Stimulated activated CD4-positive, alpha-beta T cell treated with anti-CD3 and anti-CD28 coated beads, Interleukin-4, amount 100 ng/mL, for 1 hour (primary cell): ENCODE measurements at places on chromosomes 1 and 21.
A peak's percentile ranks its signal among the peaks of the same experiment; 100 is the strongest.

- DNase-seq = no peak
These were observed 107.0 kb upstream of the TLR5 start for GRCh38 chr1:223249854-223250631.

- no peak for DNase-seq
These were observed 50.8 kb downstream of the ACBD3 start for GRCh38 chr1:226135709-226136108.

DNA sequence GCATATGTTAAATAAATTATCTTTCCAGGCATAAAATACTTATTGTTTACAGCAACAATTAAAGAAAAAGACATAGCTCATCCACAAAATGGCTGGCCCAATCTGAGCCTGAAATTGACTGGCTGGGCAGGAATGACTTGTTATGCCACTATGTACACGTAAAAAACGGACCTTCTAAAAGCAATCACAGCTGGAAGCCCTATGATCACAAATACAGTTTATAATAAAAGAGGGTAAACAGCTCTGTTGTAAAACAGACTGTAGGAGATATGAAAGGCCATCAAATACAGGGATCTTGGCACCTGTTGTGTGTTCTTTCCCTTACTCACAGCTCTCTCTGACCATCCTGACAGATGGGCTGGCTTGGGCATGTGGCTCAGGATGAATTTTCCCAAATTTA lies 70.5 kb upstream of the DMRTA2 start:
- DNase-seq = no peak

- DNase-seq = no peak
These were observed 1.5 kb upstream of the GABPB2 start for GRCh38 chr1:151069103-151069486.

- DNase-seq = no peak
These were observed 91.4 kb downstream of the OLFM3 start for GRCh38 chr1:101905283-101905835.

DNA sequence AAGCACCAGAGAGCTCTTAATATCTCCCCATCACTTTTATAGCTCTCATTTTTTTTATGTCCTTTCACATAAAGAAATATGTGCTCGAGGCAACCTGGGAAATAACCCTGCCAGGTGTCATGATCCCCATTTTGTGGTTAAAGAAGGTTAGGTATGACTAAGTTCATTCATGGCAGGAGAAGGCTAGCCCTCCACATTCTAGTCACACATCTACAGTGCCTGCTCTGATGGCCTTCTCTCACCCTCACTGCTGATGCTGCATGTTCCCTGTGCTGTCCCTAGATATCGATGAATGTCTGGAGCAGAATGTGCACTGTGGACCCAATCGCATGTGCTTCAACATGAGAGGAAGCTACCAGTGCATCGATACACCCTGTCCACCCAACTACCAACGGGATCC lies 187.5 kb downstream of the TPR start:
- DNase-seq = no peak

DNA sequence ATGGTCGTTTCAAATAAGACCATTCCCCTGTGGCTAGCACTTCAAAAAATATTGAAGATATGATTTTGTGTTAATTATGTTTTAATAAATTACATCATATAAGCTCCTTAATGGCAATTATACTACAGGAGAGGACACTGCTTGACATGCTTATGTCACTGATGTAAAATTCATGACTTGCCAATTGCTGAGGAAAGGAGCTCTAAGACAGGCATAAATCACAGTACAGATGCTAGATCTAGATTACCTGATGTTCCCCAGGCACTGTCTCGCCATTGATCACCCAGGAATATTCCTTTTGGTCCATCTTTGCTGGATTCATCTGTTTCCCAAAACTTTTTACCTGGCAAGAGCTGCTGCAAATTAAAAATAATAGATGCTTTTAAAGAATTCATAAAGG lies 58.8 kb downstream of the PUM1 start:
- DNase-seq = no peak

DNA sequence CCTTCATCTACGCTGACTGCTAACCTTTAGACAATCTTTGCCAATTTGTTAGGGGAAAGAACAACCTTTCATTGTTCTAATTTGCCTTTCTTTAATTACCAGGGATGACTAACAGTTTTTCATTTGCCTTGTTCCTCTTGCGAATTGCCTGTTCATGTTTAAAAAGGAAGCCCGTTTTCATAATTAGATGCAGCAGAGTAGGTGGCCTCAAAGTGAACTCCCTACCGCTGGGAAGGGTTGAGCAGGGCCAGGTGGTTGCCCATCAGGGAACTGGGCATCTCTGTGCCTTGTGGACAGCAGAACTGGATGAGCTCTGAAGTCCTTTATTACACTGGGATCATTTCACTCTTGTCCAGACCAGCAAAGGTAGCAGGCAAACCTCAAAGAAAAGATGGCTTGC lies 59.0 kb downstream of the HIVEP3 start:
- DNase-seq = no peak

GRCh38 chr1:196098000-196098399 lies 510.2 kb downstream of the KCNT2 start:
- DNase-seq = no peak

GRCh38 chr1:228735871-228736586 lies 750 bp downstream of the RHOU start:
- peak; percentile 27 for DNase-seq

DNA sequence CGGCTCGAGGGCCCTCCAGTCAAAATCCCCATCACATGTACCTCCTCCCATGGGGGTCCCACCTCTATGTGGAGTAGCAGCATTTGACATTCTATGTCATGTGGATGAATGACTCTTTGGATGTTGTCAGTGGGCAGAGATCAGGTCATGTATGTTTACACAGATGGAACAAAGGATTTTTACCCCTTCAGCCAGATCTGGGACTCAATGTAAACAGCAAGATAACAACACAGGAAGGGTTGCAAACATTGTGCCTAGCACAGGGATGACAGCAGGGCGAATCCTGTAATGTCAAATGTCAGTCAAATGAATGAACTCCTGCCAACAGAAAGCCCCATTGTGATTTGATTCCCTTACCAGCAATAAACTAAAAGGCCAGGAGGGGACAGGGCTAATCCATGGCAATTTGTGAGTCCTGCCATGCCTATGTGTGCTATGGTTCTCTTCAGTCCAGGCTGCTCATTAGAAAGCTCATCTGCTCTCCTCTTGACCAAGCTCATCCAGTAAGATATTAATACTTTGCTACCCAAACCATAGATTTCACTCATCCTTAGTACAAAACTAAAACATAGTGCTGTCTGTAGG lies 60.3 kb downstream of the PGBD5 start:
- no peak for DNase-seq

DNA sequence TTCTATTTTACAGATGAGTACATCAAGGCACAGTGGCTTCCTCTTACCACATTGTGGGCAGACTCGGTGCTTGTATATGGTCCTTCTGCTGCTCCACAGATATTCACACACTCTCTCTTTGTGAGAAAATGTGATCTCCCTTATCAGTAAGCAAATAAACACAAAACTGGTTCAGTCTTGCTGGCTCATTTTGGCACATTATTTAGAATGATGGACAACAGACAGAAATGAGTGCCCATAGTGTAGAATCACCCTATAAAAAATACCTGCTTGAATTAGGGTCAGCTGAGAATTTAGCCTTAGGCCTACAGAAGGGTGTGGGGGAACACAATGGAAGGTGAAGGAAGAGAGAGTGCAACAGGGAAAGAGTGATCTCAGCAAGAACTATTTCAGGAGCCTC lies 423.1 kb downstream of the HLX start:
- no peak for DNase-seq

GRCh38 chr1:235951661-235952060 lies 85.0 kb upstream of the LYST start:
- DNase-seq = no peak

DNA sequence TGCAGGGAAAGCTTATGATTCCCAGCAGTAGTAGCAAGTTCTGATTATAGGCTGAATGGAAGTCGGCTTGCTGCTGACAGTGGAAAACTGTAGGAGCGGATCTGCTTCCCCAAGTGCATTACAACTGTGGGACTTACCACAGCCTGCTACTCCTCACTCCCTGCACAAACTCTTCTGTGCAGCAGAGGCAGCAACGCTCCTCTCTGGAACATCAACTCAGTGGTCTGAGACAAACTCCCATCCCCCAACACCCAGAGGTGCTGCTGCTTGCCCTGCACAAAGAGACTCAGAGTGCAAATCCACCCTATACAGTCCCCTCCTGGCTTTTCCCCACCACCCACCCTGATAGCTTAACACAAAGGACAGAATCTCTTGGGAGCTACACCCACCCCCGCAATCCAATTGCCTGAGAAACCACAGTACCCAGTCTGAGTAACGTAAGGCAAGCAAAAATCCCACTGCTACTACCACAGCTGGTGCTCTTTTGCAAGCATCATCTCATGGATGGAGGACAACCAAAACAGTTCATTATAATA lies 1455.2 kb downstream of the AMY1C start:
- no peak for DNase-seq

DNA sequence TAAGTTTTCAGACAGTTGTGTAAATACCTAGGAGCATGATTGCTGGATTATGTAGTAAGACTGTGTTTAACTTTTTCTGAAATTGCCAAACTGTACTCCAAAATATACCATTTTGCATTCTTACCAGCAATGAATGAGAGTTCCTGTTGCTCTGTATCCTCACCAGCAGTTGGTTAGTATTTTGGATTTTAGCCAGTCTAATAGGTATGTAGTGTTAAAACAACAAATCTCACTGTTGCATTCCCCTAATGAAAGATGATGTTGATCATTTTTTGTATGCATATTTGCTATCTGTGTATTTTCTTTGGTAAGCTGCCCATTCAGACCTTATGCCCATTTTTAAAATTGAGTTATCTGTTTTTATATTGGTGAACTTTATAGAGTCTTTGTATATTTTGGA lies 89.9 kb downstream of the RASAL2 start:
- DNase-seq = no peak

GRCh38 chr1:207651583-207651982 lies 6.7 kb downstream of the CR1L start:
- no peak for DNase-seq

GRCh38 chr21:39050841-39051587 lies 132.2 kb downstream of the PSMG1 start:
- DNase-seq = no peak
